Stimulated activated CD8-positive, alpha-beta memory T cell treated with anti-CD3 and anti-CD28 coated beads, Interleukin-15, amount 100 ng/mL, for 48 hours (primary cell): ENCODE measurements at places on chromosomes 3 and 15.

DNA sequence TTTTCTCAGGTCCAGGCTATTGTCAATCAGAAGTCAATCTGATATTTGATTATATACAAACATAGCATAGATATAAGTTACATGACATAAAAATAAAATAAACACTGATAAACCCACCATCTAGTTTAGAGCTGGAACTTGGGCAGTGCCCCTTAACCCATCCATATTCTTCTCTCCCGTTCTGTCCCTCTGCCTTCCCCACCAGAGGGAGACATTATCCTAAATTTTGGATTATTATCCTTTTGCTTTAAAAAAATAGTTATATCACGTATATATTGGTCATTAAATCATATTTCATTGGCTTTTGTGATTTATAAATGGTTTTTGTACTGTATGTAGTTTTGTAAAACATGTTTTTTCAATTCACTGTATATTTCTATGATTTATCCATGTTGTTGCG is 107.9 kb downstream of the GMPS start:
- no peak for DNase-seq

GRCh38 chr3:79937567-79937966 is 169.8 kb upstream of the ROBO1 start:
- no peak for DNase-seq

DNA sequence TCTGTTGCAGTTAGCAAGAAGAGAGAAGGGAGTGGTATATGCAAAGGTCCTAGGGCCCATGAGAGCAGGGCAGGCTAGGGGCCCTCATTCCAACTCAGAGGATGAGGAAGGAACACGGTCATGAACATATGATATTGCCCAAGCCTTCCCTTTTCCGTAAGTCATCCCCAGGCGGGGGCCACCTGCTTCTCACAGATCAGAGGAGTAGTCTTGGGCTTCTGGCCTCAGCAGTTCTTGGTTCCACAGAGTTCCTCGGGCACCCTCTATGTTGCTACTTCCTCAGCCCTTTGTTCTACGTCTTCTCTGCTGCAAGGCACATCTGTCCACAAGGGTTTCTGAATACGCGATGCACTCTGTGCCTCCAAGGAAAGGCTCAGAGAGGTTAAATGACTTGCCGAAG is 25.3 kb downstream of the EPHB3 start:
- no peak for DNase-seq

GRCh38 chr15:70169147-70169546 is 71.4 kb upstream of the TLE3 start:
- DNase-seq: no peak

DNA sequence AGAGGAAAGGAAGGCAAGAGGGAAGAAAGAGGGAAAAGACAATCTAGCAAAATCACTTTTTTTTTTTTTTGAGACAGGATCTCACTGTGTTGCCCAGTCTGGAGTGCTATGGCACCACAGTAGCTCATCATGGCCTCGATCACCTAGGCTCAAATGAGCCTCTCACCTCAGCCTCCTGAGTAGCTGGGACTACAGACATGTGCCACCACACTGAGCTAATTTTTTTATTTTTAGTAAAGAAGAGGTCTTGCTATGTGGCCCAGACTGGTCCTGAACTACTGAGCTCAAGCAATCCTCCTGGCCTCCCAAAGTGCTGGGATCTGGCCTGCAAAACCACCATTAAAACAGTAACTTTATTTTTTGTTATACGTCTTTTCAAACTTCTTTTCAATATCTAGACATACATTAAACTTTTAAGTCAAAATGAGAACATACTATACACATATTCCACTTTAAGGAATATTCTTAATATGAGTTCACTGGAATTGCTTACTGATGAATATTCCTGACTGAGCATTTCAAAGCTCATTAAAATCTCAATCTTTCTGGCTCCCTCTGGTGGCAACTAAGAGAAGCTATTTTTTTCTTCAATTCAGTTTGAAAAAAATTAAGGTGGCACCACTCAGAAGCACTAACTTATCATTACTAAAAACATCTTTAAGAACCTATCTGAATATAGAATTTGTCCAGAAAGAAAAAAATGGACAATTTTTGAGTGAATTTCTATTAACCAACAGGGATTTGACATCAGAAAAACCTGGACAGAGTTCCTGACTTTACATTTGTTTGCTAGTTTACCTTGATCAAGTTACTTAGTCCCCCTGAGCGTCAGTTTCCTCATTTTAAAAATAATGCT is 40.9 kb downstream of the UACA start:
- DNase-seq: no peak

DNA sequence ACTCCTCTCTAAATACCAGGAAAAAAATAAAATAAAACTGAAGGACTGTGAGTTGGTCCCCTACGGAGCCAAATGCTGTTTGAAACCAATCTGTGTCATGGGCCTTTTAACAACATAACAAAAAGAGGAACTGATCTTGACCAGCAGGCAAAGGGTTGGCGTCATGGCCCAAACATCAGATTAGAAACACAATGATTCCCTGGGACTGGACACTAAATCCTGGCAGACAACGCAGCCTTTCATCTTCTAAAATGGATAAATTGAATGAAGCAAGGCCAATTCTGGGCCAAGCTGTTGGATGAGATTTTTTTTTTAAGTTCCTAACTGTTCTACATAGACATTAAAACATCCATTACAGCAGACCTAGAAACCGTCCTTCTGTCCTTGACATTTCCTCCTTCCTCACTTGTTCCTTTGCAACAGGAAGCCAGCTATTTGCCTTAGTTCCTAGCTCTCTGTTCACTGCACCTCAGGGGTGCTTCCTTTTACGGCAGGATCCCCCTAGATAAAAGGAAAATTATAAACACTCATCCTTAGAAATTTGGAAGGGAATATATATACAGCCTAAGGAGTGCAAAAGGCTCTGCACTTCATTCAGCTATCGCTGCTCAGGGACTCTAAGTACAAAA is 21.6 kb upstream of the TAFA4 start:
- no peak for DNase-seq

DNA sequence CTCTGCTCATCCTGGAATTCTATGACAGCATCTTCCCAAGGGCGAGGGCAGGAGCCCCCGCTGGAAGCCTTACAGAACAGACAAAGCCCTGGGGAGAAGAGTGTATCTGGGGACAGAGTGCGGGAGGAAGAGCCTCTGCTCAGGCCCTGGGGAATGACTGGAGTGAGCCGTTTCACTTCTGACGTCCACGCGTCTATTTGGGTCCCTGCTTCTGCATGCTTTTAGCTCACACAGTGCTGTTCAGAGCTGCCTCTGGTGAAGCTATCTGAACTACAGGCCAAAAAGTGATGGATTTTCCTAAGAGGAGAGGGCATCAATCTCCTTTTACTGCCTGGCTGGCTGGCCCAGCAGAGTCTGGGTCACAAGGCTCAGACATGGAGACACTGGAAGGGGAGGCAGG is 311.8 kb downstream of the NTRK3 start:
- no peak for DNase-seq

DNA sequence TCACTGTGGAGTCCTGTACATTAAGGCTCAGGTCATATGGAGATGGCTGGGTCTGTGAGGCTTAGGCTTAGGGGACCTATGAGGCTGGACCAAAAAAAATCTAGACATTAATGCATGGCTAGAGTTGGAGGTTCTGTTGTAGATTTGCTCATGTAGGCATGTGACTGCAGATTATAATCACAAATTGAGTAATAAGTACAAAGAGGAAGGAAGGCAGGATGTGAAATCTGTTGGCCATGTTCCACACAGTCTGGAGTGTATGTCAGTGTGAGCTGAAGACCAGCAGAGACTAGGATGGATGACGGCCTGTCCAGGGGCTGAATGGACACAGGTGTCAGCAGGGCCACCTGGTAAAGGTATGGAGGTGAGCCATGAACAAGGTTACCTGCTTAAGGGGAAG is at the start of gene ST3GAL6:
Gene ST3GAL6, plus strand, starts transcription at position 265 of the 400 bp plus-strand sequence. CDS start 5,101 bp downstream, outside the sequence.
- no peak for DNase-seq

- DNase-seq: no peak
These were observed 337.3 kb downstream of the FOXP1 start for GRCh38 chr3:71245971-71246880.

DNA sequence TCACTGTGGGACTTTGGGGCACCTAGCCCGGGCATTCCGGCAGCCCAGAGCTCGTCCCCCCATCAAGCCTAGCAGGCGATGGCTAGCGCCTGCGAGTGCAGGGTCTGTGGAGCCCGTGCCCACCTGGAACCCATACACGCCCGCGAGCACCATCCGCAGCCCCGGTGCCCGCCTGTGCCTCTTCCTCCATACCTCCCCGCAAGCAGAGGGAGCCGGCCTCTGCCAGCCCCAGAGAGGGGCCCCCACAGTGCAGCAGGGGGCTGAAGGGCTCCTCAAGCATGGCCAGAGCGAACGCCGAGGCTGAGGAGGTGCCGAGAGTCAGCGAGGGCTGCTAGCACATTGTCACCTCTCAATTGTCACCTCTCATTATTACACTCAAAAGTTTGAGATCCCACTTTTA is 167.8 kb upstream of the EPHA6 start:
- DNase-seq: no peak

- DNase-seq: no peak
These were observed 34.1 kb downstream of the LRIG1 start for GRCh38 chr3:66466606-66467270.

GRCh38 chr3:64853456-64853855 is 165.7 kb upstream of the ADAMTS9 start:
- no peak for DNase-seq

DNA sequence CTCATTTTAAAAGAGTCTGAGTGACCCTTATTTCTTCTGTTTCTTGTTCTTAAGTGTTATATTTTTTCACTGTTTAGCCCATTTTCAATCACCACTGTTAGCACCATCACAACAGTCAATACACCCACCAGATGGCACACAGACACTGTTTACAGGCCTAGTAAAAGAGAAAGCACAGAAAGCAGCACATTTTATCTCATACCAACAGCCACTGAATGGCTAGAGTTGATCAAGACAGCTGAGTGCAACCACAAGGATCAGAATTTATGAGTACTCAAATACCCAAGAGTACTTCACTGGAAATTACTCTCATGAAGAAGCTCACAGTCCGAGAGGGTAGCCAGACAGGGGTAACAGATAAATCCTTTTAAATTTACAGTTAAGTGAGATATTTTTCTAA is 127.0 kb downstream of the TFDP2 start:
- DNase-seq: no peak

GRCh38 chr3:184635126-184635525 is 73.5 kb downstream of the EPHB3 start:
- no peak for DNase-seq

DNA sequence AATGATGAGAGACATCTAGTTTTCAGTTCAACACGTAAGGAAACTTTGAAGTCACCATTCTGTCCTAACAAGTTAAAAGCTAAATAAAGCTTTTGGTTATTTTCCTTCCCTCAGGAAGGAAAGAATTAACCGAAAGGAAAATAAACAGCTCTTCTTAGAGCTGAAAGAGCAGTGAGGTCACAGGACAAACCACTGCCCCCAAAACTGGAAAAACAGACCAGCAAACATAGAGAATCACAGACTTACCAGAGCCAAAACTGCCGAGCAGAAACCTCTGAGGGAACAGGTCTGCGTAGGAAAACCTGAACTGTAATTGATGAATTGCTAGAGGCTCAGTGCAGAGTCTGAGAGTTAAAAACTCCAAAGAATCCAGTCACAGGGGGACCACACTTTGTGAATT is 14.7 kb downstream of the USP50 start:
- no peak for DNase-seq

- no peak for DNase-seq
These were observed 54.9 kb downstream of the TRIM71 start for GRCh38 chr3:32872487-32873382.
